ENCODE measurements at places on chromosomes 4 and X.

- DNase-seq = no peak
These were observed 70.2 kb downstream of the CXXC4 start for GRCh38 chr4:104424475-104424941.

- no peak for DNase-seq
These were observed 11.7 kb downstream of the SMARCAD1 start for GRCh38 chr4:94219402-94219801.

DNA sequence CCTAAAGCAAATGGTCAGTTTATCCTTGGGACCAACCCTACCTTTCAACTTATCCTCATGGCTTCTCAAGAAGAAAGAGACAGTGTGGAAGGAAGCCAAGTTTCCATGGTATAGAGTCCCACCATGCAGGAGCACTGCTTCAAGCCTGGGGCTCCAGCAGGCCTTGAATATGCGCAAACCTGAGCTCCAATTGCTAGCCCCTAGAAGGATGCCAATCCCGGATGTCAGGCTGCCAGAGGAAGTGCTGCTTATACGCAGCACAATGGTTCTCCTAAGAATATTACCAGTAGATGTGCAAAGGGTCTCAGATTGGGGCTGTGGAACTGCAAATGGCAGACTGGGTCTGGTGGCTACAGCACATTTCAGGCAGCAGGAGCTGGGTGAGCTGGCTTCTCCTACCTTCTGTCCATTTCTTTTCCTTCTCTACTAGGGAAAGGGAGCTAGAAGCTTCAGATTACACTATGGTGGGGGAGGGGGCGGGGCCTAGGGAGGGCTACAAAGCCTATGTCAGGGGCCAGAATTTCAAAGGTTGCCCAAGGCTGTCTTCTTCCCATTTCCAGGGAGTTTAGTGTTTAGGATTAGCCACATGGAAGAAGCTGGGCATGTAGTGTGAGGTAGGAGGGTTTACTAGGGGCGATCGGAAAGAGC lies 40.7 kb upstream of the CITED1 start:
- DNase-seq = no peak

DNA sequence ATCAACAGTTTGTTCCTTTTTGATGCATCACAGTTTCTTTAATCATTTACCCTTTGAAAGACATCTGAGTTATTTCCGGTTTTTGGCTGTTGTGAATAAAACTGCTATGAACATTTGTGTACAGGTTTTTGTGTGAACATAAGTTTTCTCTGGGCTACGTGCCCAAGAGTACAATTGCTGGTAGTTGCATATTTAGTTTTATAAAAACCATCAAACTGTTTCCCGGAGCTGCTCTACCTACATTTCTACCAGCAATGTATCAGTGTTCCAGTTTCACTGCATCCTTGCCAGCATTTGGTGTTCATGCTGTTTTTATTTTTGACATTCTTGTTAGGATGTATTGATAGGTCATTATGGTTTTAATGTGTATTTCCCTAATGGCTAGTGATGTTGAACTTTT lies 17.3 kb downstream of the KDM6A start:
- no peak for DNase-seq

GRCh38 chrX:75547783-75548182 lies 24.9 kb upstream of the ZDHHC15 start:
- DNase-seq = no peak

DNA sequence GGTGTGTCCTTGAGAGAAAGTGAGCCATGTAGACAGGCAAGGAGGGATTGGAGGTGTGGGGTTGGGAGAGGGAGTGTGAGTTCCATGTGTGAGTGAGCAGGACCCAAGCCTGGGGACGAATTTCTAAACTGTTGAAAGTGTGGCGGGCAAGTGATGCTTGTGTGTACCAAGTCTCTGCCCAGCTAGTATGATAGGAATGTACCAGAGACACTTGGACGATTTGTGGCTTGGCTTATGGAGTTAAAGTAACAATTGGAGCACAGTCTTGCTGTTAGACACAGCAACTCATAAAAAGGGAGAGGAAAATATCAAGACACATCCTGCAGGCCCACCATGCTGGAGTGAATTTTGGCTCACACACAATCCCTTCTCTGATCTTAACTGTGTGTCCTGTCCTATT lies 8.5 kb downstream of the PTTG2 start:
- DNase-seq = no peak

DNA sequence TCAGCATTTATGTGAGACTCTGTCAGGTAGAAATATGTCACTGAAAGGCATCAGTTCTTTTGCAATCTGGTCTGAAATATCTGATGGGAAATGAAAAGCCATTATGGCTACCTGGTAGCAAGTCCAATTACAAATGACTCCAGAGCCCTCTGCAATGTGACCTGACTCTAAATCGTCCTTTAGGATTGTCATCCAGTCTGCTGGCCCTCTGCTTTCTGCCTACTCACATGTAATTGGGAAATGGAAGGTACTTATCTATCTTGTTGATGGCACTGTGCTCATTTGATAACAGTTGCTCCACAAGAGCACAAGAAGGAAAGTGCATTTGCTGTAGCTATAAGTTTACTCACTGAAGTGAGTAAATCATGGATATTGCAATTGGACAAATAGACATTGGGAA lies 799.8 kb downstream of the RAPGEF2 start:
- no peak for DNase-seq

- DNase-seq = no peak
These were observed 59.2 kb upstream of the PARM1 start for GRCh38 chr4:74873545-74874301.

- no peak for DNase-seq
These were observed 1619.0 kb downstream of the STIM2 start for GRCh38 chr4:28479666-28480065.

GRCh38 chrX:94758130-94758529 lies 1084.1 kb downstream of the FAM133A start:
- no peak for DNase-seq

DNA sequence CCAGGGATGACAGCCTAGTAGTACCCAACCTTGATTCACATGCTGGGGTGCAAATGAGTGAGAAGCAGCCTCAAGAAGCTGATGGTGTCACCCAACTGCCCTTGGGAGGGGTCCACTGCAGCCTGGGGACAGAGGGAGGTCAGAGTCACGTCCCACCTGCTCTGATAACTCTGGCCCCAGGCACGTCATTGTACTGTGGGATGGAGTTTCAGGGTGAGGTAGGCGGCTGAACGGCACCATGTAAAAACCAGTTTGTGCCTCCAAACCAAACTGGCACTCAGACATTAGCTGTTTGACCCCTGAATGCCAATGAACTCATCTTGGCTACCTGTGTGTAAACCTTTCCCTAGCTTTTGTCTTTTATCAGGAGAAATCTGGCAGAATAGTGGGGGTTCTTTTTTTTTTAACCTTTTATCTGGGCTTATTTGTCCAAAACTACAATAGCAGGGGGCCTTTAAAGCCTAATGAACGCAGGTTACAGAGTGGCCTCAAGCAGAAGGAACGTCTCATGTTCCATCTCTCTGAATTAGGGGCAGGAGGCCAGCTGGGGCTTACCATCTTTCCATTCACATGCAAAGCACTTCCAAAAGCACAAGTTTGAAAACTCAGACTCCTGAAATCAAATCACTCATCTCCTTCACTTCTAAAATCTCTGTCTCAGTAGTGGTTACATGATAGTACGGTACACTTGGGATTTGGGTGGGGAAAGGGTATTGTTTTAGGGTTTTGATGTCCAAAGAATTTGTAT lies 89.4 kb downstream of the IRF2 start:
- no peak for DNase-seq

DNA sequence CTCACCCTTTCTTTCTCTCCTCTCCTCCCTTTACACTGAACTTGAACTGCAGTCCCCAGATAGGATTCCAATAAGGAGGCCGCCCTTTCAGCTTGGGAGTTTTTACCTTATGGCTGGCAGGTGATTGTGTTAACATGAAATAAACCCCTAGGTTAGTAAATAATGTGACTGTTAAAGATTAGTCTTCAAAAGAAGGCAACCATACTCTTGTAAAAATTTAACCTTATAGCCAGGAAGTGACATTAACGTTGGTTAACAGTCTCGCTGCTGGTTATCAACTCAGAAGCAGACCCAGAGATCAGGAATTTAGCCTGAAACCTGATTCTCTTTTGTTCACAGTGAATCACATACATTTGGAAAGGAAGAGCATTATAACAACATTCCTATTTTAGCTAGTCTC lies 15.2 kb downstream of the FHDC1 start:
- no peak for DNase-seq

- no peak for DNase-seq
These were observed 213.6 kb upstream of the PGRMC2 start for GRCh38 chr4:128501239-128501638.

DNA sequence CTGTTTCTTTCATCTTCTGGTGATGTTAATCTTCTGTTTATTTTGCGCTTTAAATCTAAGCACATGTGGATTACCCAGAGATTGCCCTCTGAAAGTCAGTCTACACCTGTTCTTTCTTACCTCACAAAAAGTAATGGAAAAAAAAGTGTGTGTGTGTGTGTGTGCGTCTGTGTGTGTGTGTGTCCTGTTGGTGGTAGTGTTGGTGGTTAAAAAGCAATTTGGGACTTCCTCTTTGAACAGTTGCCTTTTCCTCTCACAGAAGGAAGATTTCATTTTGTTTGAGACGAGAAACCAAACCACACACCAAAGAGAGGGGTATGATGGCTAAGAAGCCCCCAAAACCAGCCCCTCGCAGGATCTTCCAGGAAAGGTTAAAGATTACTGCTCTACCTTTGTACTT lies at the start of gene STAP1:
TSS of gene STAP1 (plus strand) at position 235 of the 400 bp plus-strand sequence. CDS start at position 318, 83 bp downstream.
- DNase-seq = no peak

GRCh38 chr4:106690487-106690886 lies 321.9 kb upstream of the GIMD1 start:
- DNase-seq = no peak

DNA sequence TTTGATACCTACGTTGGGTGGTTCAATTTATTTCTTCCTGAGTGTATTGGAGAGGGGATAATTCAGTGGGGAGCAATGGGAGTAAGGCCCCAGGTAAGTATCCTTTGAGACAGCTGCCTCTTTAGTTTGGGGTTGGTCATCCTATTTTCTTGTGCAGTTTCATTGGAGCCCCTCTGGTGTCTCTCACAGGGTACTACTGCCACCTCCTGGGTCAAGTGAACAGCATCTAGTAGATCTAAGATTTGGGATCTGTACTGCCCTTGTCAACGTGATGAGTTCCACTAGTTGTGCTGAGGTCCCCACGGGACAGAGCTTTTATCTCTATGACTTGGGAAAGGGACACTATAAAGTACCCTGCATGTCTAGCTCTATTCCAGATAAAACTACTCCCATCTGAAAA lies 80.6 kb downstream of the PBDC1 start:
- DNase-seq = peak; percentile 0

DNA sequence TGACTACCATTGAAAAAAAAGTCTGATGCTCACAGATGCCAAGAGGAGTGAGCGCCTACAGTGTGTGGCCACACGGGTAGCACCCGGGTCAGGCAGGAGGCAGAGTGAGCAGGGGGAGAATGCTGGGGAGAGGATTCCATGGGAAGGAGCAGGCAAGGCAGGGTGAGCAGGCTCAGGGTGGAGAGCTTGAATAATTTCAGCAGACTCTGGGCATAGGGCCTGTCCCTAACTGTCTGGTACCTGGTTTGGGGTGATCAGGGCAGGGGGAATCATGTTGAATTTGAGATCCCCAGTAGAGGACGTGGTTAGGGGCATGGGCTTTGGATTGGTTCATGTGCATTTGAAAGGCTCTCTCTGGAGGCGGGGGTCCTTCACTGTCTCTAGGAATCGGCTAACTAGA lies 51.2 kb upstream of the TLR3 start:
- no peak for DNase-seq

- DNase-seq = no peak
These were observed 156.4 kb upstream of the CXCL13 start for GRCh38 chr4:77449171-77449570.

GRCh38 chr4:56038487-56039162 lies 89.9 kb downstream of the CEP135 start:
- DNase-seq = no peak

DNA sequence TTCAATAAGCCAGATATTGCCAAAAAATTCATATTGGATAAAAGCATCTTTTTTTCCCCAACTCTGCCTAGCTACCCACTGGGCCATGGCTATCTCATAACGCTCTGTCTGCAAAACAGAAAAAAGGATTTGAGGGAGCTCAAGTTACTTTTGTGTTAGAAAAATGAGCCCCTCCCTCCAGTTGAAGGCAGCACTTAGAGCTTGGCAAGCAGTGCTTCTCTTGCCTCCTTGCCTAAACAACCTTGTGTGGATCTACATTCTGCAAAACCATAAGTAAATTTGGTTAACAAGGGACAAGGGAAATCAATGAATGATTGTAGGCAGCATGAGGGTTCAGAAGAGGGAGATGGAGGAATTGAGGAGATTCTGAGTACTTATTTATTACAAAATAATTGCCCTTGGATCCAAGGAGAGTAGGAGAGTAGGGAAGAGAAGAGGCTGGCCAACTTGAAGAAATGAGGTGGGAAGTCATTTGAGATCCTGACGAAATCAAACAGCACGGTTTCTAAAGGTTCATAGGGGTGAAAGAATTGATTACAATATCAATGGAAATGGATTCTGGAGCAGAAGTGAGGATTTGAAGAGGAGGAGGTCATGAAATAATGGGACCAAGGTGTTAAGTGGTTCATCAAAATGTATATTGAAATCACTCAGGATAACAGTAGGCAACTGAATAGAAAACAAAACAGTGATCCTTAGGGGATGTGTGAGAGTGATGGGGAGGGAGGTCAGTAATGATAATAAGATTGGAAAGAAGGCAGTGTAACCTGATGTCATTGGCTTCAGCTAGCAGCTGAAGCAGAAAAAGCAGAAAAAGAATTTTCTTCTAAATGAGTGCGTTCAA lies 434.8 kb upstream of the IGFBP7 start:
- DNase-seq = no peak

- DNase-seq = no peak
These were observed 53.0 kb upstream of the MMAA start for GRCh38 chr4:145566086-145566708.
